CD4-positive, alpha-beta memory T cell (primary cell): ENCODE measurements at places on chromosomes 1 and 21.

DNA sequence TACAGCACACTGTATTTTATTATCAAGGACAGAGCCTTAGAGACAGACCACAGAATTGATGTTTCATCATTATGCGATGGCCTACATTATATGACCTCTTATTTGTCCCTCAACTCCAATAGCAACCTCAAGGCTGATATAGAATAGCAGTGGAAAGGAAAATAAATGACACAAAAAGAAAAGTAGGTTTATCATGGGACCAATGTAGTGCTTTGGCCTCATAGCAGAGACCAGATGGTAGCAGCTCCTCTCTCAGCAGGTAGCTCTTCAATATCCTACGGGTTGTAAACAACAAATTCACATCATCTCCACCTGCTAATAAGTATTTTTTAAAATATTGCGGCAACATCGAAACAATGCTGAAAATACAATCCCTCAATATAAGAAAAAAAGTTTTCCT lies 25.2 kb downstream of the ANP32E start:
- no peak for DNase-seq
- no peaks in the 10 kb centered on the region for H3K27me3 ChIP-seq
- H3K36me3 ChIP-seq: no peaks in the 10 kb centered on the region
- H3K27ac ChIP-seq: no peak overlapping the region
- no peak overlapping the region for H3K4me3 ChIP-seq
- H3K4me1 ChIP-seq: peaks cover 12% of the 10 kb centered on the region

- peak overlapping the region; percentile 96 for H3K4me3 ChIP-seq
- peaks cover 17% of the 10 kb centered on the region for H3K36me3 ChIP-seq
- H3K27me3 ChIP-seq: no peaks in the 10 kb centered on the region
- peaks cover 28% of the 10 kb centered on the region for H3K4me1 ChIP-seq
- H3K27ac ChIP-seq: peak overlapping the region; percentile 94
- no peak for DNase-seq
These were observed 662 bp upstream of the LGALS8 start for GRCh38 chr1:236522937-236523703.

DNA sequence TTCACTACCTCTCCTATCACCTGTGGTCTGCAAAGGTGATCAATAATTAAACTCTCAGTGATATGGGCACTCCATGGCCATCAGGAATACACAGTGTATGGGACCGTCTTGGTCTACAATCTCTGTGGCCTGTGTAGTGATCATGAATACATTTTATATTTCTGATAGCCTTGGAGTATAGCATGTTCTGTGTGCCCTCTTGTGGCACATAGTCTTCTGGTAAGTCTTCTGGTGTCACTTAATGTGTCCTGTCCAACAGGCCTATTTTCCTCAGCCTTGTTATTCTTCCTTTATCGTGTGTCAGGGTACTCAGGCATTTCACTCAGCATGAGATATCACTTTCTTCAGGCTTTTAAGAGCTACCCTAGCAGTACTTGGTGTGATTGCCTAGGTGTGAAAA lies 393.6 kb downstream of the AGBL4 start:
- H3K27me3 ChIP-seq: no peaks in the 10 kb centered on the region
- no peaks in the 10 kb centered on the region for H3K4me1 ChIP-seq
- no peak overlapping the region for H3K4me3 ChIP-seq
- no peaks in the 10 kb centered on the region for H3K36me3 ChIP-seq

DNA sequence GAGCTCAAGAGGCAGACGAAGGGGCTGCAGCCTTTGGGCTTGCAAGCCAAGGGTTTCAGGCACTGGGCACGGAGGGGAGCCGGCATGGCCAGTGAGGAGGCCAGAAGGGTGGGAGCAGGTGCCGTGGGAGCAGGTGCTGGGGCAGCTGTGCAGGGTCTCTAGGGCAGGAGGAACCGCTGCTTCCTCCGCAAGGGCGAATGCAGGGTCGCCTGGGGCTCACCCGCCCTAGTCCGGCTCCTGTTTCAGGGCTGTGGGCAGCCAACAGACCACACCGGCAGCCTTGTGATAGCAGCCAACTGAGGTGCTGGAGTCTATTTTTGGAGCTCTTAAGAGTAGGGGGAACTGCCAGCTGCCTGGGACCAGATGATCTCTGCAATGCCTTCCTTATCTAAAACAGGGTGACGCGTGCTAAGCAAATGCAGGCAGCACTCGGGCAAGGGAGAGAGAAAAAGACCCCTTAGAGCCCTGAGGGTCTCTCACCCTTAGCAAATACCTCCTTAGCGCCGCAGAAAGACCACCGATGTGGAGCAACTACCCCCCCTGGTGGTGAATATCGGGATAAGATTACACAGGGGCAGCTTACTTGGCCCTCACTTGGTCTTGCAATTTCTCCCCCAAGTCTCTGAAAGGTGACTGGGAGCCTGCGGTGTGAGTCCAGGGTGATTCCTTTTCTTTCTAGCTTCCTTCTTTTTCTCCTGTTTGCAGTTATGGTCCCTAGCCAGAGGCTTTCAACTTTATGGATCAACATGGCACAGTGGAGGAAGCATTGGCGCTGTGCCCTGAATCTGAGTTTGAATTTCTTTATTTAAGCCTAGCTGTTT lies 20.7 kb upstream of the MAPKAPK2 start:
- no peaks in the 10 kb centered on the region for H3K27me3 ChIP-seq
- DNase-seq: peak; percentile 73
- no peaks in the 10 kb centered on the region for H3K36me3 ChIP-seq
- peaks cover 14% of the 10 kb centered on the region for H3K4me1 ChIP-seq
- no peak overlapping the region for H3K27ac ChIP-seq

GRCh38 chr1:21736876-21737275 lies 46.1 kb downstream of the USP48 start:
- H3K27me3 ChIP-seq: no peaks in the 10 kb centered on the region
- no peak overlapping the region for H3K4me3 ChIP-seq
- no peak overlapping the region for H3K27ac ChIP-seq
- no peaks in the 10 kb centered on the region for H3K4me1 ChIP-seq
- peaks cover 38% of the 10 kb centered on the region for H3K36me3 ChIP-seq

DNA sequence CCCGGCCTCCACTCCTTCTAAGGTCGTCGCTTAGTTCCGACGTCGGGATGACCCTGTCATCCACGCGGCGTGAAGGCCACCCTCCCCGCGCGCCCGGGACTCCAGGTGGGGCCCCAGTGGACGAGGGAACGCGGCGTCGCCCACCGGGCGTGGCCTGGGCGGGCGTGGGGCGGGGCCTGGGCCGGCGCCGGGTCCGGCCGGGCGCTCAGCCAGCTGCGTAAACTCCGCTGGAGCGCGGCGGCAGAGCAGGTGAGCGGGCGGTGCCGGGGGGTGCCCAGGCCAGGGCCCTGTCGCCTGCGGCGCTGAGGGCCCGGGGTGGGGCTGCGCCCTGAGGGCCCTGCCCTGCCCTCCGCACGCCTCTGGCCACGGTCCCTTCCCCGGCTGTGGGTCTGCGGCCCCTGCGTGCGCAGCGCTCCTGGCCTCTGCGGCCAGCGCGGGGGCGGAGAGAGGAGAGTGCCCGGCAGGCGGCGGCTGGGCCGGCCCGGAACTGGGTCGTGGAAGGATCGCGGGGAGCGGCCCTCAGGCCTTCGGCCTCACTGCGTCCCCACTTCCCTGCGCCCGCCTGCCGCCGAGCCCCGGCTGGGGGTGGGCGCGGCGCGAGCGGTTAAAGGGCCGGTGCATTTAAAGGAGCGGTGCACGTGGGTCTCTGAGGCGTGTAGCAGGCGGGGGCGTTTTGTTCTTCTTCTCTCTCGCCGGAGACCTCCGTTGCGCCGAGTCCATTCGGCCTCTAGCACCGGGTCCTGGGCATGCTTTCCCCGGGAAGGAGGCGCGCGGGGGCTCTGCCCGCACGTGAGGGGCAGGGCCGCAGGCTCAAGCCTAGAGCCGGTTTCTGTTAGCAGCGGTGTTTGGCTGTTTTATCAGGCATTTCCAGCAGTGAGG lies at the start of gene PSEN2:
PSEN2 (plus strand) TSS at position 216 of the 879 bp plus-strand sequence. CDS start 11,292 bp downstream, outside the sequence.
- H3K27me3 ChIP-seq: peaks cover 9% of the 10 kb centered on the region
- H3K4me3 ChIP-seq: peak within 1 kb of the TSS; percentile 20
- peaks cover 17% of the 10 kb centered on the region for H3K4me1 ChIP-seq
- peak; percentile 56 for DNase-seq
- H3K27ac ChIP-seq: no peak within 1 kb of the TSS
- no peaks in the 10 kb centered on the region for H3K36me3 ChIP-seq

DNA sequence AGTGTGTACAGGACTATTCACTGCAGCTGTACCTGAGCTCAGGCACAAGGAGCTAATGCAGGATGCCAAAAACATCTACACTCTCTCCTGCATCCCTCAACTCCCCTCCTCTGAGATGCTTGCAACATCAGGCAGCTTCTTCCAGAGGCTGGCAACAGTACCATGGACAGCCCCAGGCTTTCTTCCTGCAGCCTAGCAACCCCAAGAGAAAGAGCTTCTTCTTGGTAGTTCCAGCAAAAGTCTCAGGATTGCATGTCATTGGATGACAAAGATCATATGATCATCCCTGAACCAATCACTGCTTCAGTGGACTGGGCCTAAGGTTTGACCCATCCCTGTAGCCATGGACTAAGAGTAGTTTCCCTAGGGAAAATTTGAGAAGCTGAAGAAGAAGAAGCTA lies 46.7 kb downstream of the CAMK2N1 start:
- no peak for DNase-seq
- no peak overlapping the region for H3K4me3 ChIP-seq
- peaks cover 4% of the 10 kb centered on the region for H3K27me3 ChIP-seq
- no peaks in the 10 kb centered on the region for H3K4me1 ChIP-seq

DNA sequence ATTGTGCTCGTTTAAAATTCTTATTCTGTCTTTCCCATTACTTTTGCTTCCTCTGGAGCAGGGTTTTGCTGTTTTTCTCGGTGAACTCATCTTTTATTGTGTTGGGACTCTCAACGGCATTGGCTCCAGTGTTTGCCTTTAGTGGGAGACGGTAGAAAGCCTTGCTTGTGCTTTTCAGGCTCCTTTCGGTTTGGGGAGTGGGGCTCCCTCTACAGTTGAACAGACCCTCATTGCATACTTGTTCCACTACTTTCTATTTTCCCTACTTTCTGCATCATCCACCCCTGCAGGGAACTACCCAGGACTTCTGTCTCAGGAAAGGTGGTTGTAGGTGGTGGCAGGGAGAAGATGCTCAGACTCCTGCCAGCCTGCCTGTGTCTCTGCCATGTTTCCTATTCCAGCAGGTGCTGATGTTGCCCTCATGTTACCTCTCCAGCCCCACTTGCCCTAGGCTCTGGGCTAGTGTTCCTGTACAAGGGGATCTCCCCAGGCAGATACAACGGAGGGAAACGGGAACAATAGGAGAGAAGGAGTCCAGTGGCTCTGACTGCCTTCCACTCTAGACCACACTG lies 68.5 kb upstream of the ZBTB18 start:
- DNase-seq: no peak
- H3K27ac ChIP-seq: no peak overlapping the region
- H3K27me3 ChIP-seq: no peaks in the 10 kb centered on the region
- no peaks in the 10 kb centered on the region for H3K4me1 ChIP-seq

GRCh38 chr1:202081992-202082391 lies 40.7 kb upstream of the GPR37L1 start:
- H3K36me3 ChIP-seq: no peaks in the 10 kb centered on the region
- DNase-seq: no peak
- H3K27ac ChIP-seq: no peak overlapping the region
- H3K4me1 ChIP-seq: no peaks in the 10 kb centered on the region
- H3K4me3 ChIP-seq: no peak overlapping the region

- no peak overlapping the region for H3K27ac ChIP-seq
- H3K4me3 ChIP-seq: no peak overlapping the region
- peak; percentile 44 for DNase-seq
- peaks cover 14% of the 10 kb centered on the region for H3K4me1 ChIP-seq
These were observed 9.8 kb downstream of the NHLH1 start for GRCh38 chr1:160376525-160377131.

DNA sequence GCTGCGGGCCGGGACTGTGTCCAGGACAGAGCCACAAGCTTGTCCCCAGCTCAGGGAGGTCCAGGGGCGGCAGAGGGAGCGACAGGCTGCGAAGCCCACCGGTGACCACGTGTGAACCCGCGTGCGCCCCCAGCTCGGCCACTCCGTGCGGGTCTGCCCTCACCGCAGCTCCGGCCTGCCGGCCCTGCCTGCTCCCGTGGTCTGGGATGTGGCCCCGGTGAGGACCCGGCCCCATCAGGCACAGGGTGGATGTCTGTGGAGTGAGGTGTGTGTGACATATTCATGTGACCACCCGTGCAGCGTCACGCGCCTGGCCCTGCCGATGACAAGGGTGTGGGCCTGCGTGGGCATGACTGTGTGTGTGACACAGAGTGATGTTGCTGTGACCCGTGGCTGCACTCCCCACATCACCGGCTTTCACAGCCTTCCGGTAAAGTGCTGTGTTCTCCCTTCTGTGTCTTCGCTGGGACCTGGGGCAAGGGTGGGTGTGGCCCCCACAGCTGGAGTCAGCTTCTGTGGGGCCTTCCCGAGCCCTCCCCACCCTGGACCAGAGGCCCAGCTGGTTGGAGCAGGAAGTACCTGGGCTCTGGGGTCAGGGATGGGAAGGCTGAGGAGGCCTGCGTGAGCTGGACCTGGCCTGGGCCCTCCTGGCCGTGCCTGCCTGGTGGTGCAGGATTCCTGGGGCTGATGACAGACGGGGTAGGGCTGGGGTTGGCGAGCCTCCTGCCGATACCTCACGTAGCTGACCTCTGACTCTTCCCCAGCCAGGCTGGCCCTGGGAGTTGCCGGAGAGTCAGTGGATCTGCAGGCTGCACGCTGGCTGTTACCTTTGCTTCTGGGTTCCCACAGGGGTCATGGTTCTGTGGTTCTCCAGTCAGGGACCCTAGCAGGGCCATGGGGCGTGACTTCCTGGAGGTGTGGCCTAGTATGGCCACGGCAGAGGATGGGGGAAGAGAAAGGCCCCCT lies 4.1 kb downstream of the RNF223 start:
- H3K27me3 ChIP-seq: no peaks in the 10 kb centered on the region
- no peaks in the 10 kb centered on the region for H3K36me3 ChIP-seq
- H3K4me3 ChIP-seq: peak overlapping the region; percentile 70
- H3K4me1 ChIP-seq: peaks cover 10% of the 10 kb centered on the region

GRCh38 chr21:45319461-45320211 lies 31.9 kb upstream of the POFUT2 start:
- no peak overlapping the region for H3K27ac ChIP-seq
- H3K4me1 ChIP-seq: peaks cover 23% of the 10 kb centered on the region
- no peak overlapping the region for H3K4me3 ChIP-seq
- no peaks in the 10 kb centered on the region for H3K27me3 ChIP-seq
- no peaks in the 10 kb centered on the region for H3K36me3 ChIP-seq
- DNase-seq: no peak

- no peak overlapping the region for H3K27ac ChIP-seq
- H3K36me3 ChIP-seq: no peaks in the 10 kb centered on the region
- no peak for DNase-seq
- no peak overlapping the region for H3K4me3 ChIP-seq
- H3K4me1 ChIP-seq: no peaks in the 10 kb centered on the region
These were observed 170.3 kb upstream of the TMEM51 start for GRCh38 chr1:14983277-14983676.

DNA sequence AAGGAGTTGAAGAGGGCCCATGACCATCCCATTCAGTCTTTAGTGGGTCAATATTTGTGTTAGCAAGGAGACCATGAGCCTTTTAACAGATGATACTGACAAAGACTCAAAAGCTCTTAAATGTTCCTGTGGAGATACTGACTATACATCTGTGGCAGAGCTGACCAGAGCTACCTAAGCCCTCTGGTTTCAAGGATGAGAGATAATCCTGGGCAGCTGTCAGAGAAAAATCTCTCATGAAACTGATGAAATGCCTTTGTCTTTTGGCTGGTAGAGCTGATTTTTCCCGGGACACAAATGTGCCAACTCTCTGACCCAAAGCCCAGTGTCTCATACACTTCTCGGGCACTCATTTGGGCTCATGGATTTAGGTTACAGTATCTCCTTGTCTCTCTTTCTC lies 100.9 kb downstream of the XCL2 start:
- no peaks in the 10 kb centered on the region for H3K36me3 ChIP-seq
- H3K4me1 ChIP-seq: peaks cover 73% of the 10 kb centered on the region
- DNase-seq: no peak
- H3K4me3 ChIP-seq: no peak overlapping the region
- no peak overlapping the region for H3K27ac ChIP-seq
- H3K27me3 ChIP-seq: no peaks in the 10 kb centered on the region
